ENCODE measurements at places on chromosomes 2 and 18.

- DNase-seq: no peak
Measured at GRCh38 chr2:229170171-229170570, 100.9 kb downstream of the PID1 start.

DNA sequence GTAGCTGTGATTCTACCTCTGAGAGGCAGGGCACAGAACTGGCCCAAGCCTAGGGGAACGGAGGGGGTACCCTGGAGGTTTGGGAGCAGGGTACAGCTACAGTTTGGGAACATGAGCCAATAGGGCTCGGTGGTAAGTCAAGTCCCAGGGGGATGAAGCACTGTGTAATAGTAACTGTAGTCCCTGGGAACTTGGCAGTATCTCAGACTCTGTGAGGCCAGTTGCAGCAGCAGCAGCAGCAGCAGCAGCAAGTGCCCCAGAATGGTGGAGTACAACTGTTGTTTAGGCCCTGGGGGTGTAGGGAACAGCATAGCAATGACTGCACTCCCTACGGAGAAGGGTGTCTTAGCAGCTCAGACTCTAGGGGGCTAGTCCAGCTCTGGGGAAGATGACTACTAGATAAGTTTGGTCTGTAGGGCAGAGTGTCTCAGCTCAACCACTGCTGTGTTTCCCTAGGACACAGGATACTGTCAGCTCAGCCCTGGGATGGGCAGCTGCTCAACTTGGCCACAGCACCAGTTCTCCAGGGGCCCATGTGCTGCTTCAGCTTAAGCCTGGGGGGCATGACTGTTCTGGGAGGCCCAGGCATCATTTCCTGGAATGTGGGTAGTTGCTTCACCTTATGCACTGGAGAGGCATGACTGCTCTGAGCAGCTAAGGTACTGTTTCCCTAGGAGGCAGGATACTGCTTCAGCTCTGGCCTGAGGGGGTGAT lies 20.5 kb downstream of the CARF start:
- DNase-seq: no peak

- DNase-seq: no peak
Measured at GRCh38 chr18:22549260-22549937, 131.7 kb upstream of the CTAGE1 start.

DNA sequence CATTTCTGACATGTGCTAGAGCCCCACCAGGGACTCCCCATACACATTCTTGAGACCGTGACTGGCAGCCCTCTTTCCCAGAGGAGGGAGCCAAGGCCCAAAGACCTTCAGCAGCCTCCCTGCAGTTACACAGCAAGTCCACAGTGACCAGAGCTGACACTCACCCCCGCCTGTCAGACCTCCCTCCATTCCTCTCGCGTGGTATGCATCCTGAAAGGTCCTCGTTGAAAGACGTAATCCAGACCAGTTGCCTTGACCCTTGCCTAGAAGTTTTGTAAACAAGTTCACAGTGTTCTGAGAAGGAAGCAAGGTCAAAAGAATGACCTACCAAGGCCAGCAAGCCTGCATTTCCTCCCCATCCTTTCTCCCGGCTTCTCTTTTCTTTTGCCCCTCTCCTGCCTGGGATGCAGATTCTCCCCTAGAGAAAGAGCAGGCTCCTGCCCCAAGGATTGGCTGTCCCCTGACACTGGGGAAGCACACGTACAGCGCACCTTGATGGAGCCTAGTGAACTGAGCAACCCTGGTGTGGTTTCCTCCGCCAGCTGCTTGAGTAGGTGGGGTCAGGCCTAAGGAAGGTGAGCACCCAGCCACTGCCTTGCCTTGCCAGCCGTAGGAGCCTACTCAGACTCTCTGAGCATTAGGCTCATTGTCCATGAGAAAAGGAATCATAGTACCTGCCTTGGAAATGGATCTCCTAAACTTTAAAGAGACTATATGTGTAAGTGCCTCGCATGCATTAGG lies 18.3 kb downstream of the TRIB2 start:
- DNase-seq: no peak

DNA sequence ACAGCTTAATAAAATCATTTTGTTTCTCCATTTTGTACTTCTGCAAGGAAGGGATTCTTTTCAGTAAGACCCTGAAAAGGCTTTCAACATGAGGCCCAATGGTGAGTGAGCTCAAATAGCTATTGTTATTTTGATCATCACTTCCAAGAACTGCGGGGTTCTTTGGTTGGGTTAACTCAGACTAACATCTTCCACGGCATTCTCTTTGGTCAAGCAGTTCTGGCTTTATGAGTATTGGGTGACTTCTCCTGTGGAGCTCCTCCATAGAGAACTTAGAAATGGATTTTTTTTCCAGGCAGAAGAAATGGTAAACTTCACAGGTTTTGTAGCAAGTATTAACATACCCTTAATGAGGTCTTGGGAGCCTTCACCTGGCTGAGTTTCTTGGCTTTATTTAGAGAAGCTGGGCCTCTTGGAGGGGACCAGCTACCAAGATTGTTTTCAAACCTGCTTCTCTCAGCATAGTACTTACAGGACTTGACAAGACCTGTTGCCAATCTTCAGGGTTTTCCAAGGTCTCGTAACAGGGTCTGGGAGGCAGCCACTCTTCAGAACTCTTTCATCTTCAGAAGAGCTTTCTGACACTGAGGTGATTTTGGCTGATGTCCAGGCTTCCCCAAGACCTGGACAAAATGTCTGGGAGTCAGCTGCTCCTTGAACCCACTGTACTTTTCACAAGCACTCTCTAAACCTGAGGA lies 353.2 kb upstream of the ETAA1 start:
- DNase-seq: no peak

DNA sequence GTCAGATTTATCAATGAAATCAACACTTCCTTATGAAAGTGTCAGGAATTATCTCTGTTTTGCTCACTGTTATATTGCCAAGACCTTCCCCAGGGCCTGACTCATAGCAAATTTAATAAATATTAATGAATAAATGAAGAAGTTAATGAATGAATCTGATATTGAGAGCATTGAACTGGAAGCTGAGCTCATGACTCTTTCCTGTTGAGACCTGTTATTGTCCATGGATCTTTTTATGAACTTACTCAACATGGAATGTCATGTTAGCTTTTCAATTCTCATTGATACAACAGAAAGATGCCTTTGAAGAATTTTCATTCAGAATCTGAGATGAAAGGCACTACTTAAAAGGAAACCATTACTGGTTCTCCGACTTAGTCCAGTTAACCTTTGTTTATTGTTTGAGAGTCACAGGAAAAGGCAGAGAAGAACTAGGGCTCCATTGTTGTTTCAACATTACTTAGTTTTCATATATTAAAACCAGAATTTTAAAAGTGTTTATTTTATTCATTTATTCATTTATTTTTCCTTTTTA lies 90.4 kb upstream of the UNC80 start:
- no peak for DNase-seq

- DNase-seq: no peak
Measured at GRCh38 chr18:58207520-58208152, 163.6 kb downstream of the NEDD4L start.

DNA sequence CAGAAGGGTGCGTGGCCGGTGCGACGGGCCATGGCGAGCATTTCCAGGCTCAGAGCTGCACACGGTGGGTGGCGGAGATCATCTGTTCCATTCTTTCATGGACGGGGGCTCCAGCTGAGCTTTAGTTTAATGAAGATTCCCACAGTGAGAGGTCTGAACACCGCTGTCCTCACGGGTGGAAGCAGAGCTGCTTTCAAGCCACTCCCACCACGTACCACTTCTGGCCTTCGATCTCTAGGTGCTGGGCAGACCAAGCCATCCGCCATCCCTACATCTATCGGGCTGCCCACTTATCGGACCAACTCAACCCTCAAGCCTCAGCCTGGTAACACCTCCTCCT lies 18.5 kb downstream of the GPR35 start:
- DNase-seq: no peak

DNA sequence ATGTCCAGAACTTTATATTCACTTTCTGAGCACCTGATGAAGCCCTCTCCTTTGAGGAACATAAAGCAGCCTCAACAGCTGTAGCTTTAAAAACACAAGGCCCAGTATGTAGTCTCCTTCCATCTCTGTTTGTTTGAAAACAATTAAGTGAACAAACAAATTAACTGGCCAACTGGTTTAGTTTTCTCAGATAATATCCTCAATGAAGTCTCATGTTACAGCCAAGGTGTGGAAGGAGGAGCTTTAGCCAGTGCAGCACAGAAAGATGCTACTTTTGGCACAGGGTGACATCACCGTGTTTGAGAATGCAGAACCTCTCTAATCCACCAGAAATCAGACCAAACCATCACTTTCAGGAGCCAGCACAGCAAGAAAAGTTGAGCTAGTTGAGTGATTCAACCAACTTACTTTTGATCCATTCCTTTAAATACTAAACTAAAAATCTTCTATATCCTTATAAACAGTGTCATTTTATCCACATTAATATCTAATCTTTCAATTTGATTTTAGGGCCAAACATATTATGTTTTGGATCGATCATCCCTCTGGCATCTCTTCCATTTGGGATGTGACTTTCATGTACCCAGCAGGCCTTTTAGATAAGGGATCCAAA lies 488.7 kb downstream of the ARHGAP15 start:
- DNase-seq: no peak

- DNase-seq: no peak
Measured at GRCh38 chr2:68987021-68987503, 12.6 kb downstream of the GKN1 start.

DNA sequence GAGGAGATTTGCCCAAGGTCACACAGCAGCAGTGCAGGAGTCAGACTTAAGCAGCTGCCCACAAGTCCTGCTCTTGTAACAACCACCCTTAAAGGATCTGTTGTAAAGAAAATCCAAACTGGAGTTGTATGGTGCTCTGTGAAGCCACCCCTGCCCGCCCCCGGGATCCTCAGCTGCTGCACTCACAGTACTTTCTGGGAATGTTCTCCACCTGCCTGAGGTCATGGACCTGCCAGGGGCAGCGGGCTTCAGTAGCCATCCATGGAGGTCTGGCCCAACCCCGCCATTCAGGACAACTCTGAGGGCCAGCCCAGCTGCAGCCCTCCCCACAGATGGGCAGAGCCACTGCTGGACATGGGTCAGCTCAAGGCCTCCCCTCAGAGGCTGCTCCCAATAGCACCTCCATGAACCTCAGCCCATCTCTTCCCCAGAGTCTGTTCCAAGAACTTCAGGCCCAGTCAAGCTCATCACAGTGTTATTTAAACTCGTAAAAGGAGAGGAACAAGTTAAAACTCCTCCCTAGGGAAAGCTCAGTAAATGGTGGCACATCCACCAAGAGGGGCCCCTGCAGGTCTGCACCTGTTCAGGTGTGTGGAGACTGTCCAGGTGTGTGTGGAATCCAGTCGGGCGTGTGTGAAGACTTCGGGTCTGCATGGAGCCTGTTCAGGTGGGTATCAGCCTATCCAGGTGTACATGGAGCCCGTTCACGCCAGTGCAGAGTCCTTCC lies 39.4 kb upstream of the GPC1 start:
- DNase-seq: no peak

DNA sequence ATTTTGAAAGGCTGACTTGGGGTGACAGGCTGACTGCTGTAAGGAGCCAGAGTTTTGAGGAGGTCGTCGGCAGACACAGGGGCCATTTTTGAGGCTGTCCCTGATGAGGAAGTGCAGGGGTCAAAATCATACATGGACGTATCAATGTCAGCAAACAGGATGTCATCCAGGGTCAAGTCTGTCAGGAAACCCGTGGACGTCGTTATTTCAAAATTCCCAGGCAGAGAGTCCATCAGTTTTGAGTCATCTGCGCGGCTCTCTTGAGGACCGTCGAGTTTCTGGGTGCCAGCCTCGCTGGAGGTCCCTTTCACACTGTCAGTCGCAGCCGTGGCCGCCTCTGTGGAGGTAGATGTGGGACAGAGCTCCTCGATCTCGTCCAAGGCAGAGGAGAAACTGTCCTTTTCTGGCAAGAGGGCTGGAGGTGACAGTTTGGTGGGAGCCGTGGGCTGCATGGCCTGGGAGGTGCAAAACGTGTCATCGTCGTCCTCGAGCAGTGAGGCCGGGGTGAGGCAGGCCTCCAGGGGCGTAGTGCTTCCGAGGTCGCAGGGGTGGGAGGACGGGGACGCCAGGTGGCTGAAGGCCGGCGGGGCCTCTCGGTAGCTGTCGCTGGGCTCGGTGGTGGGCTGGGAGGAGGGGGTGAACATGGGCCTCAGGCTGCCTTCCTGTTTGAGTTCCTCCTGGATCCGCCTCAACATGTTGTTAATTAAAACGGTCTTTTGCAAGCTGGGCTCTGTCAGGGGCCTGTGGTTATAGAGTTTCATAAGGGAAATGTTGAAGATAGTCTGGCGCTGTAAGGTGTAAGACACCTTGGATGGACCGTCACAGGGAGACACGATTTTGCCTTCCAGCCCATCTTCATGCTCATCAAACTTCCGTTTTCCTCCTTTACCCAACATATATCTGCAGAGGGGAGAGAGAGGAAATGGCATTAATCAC lies 17.5 kb downstream of the SERTAD2 start:
- DNase-seq: no peak

GRCh38 chr2:71521436-71521950 lies 68.1 kb downstream of the DYSF start:
- DNase-seq: no peak

GRCh38 chr2:176106581-176107539 lies at the start of gene HOXD11:
Gene HOXD11 (plus strand): TSS chr2:176107280. CDS start chr2:176107356, 76 bp downstream.
- DNase-seq: no peak

GRCh38 chr2:169439900-169440299 lies 39.4 kb upstream of the BBS5 start:
- DNase-seq: no peak

- no peak for DNase-seq
Measured at GRCh38 chr2:18475884-18476283, 84.6 kb downstream of the RDH14 start.

DNA sequence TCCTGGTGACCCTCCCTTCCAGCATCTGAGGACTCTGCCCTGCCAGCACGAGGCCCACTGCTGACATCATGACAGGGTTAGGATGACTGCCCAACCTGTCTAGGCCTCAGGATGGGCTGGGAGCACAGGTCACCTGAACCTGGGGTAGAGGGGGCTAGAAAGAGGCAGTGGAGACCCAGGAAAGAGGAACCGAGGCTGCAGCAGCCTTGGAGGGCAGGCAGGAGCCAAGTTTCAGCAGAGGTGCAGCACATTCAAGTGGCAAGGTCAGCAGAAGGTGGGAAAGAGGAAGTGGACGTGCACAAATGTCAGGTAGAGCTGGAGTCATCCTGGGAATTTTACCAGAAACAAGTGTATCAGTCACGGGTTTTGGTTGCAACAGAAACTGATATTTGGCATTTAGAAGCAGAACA lies 13.6 kb upstream of the RAB10 start:
- DNase-seq: no peak
